ENCODE measurements at places on chromosomes 5 and 9.

- no peak for DNase-seq
Observed at GRCh38 chr5:68279984-68280383, 64.4 kb downstream of the PIK3R1 start.

DNA sequence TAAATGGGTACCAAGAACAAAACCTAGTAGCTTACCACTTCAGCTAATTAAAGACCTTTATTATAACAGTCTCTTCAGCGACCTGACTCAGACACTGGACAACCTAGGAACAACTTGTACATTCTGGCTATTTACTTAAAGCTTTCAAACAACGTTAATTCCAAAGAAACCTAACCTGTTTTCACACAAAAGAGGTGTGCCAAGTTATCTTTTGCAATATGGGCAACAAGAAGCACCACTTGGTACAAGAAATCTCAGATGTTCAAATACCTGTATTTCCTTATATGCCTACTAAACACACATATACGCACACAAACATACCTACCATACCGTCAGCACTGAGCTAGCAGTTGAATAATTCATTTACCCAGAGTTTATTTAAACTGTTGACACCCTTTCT, 23.0 kb downstream of the RNF145 start:
- DNase-seq = no peak

- no peak for DNase-seq
Observed at GRCh38 chr5:136089791-136090190, 42.9 kb upstream of the SMAD5 start.

- no peak for DNase-seq
Observed at GRCh38 chr9:69755205-69755604, 4.6 kb downstream of the PTAR1 start.

- no peak for DNase-seq
Observed at GRCh38 chr5:44839018-44839681, 30.4 kb downstream of the MRPS30 start.

GRCh38 chr5:36624277-36624676, 17.9 kb downstream of the SLC1A3 start:
- DNase-seq = no peak

DNA sequence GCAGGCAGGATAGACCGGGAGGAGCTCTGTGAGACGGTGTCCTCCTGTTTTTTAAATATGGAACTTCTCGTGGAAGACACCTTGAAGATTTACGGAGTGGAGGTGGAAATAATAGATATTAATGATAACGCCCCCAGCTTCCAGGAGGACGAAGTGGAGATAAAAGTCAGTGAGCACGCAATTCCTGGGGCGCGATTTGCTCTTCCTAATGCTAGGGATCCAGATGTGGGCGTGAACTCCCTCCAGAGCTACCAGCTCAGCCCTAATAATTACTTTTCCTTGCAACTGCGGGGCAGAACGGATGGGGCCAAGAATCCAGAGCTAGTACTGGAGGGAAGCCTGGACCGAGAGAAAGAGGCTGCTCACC, 621 bp downstream of the PCDHGA11 start:
- DNase-seq = no peak

Data from SHP77 (cell line).